ENCODE measurements at places on chromosomes 4 and X. TPM values are rescaled to one million over a fixed set of nuclear protein-coding genes. Genes with fewer than 3 reads are reported as not detected.

GRCh38 chrX:17527135-17527701 lies 152.2 kb downstream of the NHS start:
- peak; percentile 73 for DNase-seq

- DNase-seq, result no peak
These were observed 3.5 kb downstream of the TMSB4X start for GRCh38 chrX:12978205-12979025.

DNA sequence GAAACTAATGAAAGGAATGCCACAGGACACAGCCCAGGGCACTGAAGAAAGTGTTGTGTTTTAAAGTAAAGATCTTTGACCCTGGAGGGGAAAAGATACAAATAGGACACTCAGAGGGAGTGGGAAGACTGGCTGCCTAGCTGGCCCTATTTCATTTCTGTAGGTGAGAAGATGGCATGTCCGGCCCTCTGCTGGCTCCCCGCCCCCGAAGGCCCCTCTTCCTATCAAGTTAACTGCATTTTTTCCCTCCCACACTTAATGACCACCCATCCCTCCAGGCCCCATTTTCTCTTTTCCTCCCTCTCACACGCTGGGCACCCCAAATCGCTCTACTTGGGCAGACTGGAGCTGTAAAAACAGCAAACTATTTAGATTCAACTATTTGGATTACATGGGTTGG lies 5.5 kb upstream of the TRIM75 start:
- DNase-seq, result no peak

DNA sequence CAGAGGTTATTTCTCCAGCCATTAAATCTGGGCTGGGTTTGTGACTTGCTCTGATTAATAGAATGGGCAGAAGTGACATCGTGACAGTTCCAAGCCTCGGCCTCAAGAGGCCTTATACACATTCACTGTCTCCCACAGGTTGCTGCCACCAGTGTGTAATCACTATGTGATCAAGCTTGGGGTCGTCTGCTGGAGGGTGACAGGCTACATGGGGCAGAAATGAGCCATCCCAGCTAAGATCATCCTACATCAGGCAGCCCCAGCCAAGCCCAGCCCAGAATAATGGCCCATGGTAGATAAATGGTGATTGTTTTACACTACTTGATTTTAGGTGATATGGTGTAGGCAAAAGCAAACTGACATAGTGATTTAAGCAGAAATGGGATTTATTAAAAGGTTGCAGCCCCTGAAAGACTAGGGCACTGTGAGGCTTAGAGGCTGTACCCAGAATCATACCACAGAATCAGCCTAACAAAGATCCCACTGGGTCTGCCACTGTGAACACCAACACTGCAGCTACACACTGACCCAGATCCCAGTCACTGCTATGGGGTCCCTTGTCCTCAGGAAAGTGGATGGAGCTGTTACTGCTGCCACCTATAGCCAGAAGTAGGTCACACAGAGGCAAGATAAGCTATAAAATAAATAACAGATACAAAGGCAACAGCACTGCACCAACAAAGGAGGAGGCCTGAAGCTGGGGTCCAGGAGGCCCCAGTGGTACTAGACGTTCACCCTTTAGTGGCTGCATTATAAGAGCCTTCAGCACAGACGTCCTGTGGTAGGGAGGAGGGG lies 159.6 kb upstream of the RBPJ start:
- no peak for DNase-seq

DNA sequence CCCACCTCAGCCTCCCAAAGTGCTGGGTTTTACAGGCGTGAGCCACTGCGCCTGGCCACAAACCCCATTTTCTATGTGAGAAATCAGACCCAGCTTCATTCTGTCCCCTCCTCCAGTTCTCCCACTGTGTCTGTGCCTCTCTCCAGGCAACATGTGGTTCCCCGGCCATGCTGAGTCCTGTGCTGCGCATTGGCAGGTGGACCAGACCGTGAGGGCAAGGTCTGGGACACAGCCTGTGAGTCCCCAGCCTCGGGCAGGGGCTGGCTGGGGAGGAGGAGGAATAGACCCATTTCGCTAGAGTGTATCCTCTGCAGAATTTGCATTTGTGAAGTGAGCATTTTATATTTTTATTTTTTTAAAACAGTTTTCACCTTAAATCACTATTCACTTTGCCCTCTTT lies 21.5 kb upstream of the CLDN24 start:
- DNase-seq, result no peak

The HTN1 gene
- total RNA-seq, result not detected

The TLR2 gene
- total RNA-seq, result 34.8 TPM

The RHOXF2B gene
- not detected for total RNA-seq

The CT45A10 gene
- total RNA-seq, result not detected

Data from upper lobe of left lung (tissue), 6 donors.